Transverse colon (tissue), 4 donors: ENCODE measurements at places on chromosomes 13 and 19.
A peak's percentile ranks its signal among the peaks of the same experiment; 100 is the strongest.

DNA sequence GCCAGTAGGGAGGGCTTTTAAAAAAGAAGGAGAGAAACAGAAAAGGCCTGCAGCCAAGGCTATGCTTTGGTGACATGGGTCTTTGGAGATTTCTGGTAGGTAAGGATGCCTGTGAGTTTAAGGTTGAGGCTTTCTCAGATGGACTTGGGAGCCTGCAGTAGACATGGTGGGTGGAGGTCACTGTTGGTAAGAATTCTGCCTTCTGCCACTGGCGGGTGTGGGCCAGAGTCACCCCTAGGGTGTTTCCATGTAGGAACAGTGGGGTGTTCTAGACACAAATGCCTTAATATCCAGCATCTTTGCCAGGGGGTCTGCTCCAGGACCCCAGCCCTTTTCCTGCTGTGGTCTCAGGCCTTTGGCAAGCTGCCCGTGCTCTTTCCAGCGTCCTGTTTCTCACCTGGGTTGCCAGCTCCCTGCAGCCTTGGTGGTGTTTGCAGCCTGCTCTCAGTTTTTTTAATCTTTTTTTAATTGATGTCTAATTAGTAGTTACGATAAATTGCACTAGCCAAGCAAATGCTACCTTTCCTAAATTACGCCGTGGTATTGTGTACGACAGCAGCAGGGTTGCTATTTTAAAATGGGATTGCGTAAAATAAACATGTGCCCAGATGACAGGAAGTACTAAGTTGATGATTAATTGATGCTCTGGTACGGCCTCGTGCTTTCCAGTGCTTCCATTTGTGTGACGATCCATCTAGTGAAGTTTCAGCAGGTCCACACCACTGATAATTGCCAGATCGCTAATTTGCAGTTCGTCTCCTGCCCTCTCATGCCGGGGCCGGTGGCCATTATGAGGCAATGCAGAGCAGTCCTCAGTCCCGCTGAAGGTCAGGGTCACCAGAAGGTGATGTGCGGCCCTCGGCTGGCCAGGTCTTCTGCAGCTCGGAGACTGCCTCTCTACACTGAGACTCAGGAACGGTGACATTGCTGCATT is 35.3 kb upstream of the NPAS1 start:
- DNase-seq = no peak

DNA sequence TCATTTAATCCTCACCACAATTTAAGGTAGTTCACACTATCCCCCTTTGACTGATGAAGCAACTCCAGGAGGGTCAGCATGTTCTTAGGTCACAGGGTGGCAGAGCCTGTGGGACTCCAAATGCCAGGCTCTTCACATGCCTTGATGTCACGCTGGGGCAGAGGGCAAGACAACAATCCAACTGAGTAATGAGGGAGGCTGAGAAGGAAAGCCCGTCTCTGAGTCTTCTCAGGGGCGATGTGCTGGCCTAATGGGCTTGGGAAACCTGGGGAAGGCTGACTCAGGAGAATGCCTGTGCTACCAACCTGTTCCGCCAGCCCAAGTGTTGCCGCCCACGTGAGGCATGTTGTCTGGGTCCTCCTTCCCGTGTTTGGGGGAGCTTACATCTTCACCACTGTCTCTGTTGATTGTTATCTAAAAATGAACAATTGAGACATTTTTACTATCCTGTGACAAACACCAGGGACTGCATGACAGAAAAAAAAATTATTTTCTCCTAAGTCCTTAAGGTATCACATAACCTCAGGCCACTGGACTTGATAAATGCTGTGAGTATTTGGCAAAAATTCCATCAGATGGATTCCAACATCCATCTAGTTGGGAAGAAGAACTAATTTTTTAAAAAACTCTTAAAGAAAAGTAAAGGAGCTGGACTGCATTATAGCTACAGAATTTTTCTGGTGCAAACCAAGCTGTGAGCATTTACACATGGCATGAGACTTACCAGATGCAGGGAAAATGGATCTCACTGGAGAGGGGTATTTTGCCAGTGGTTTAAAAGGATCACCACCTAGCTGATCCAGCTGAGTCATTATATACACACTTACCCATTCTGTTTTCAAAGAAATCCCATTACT is 157.5 kb downstream of the RGCC start:
- DNase-seq = no peak

DNA sequence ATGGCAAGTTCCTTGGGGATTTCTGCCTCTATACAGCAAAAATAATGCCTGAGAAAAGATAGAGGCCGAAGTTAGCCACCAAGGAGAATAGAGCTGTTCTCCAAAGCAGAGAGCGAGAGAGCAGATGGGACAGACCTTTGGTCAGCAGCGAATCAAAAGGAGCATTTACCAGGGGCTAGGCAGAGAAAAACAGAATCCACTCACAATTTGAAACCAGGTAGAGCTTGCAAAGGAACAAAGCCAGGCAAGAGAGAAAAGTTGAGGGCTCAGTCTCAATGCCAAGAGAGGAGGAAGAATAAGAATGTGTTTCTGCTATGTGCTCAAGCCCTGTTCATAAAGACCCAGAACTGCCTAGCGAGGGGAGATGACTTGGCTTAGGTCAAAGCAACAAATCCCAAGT is 112.8 kb downstream of the DCT start:
- DNase-seq = no peak

- no peak for DNase-seq
Observed at GRCh38 chr13:48496271-48497161, 36.4 kb downstream of the RCBTB2 start.

DNA sequence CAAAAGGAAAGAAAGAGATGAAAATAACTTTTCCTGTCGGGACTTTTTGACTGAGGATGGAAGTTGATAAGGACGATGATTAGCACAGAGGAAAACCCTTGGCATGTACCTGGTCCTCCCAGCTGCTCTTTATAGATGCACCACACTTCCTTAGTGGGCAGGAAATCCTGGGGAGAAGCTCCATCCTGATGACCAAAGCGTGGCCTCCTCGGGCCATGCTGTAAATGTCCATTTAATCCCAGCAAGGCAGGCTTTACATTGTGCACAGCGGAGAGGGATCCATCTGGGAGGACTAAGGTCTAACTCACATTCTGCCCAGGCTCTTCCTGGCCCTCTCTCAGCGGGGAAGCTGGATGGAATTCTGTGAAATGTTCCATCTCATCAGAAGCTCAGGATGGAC is 113.5 kb downstream of the COL4A2 start:
- no peak for DNase-seq

GRCh38 chr13:69324090-69324886 is 783.3 kb upstream of the ATXN8OS start:
- no peak for DNase-seq

DNA sequence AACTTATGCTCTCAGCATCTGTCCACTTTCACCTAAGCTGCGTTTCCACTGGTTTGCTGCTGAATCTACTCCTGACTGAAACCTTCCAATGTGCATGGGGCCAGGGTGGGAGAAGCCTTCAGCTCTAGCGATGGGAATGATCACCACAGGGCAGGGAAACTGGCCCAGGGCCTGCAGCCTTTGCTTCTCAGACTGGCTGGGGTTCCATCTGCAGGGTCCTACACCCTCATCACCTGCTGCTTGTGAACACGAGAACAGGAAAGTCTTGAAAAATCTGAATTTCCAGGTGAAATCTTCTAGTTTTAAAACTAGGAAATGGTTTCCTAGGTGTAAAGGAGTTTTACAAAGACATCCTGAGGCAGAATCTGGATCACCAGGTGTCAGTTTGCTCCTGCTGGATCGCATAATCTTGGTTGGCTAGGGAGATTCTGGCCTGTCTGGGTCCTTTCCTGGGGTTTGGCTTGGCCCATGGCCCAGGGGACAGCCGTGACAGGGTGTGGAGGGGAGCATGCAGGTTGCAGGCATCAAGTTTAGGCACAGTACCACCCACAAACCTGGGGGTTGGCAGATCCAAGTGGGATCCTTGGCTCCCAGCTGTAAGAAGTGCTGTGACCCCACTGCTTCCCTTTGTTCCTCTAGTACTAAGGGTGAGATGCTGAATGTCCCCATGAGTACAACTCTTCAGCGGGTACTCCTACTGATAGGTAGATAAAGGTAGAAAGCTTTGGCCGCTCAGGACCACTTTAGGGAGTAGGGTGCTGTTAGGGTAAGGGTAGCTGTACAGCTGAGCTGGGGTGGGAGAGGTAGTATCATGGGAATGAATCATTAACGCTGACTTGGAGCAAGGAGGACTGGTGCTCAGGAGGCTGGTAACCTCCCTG is 1.8 kb upstream of the UBE2M start:
- DNase-seq = no peak

GRCh38 chr13:77513719-77514335 is 21.7 kb upstream of the SCEL start:
- no peak for DNase-seq

DNA sequence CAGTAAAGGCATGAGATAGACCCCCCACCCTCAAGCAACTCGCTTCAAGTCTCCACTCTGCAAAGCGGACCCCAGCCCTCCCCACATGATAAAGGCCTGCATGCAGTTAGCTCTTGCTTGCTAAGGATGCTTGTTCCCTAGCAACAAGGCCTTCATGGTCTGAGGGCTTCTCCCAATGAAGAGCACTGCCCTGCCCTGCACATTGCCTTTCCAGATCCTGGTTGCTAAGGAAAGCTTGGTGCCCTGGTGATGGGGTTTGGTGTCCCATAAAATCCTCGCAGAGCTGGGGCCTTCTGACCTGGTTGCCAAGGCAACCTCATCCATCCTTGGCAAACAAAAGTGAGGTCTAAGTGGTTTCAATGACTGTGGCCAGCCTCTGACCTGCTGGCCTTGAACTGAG is 6.0 kb downstream of the DBP start:
- DNase-seq = no peak

DNA sequence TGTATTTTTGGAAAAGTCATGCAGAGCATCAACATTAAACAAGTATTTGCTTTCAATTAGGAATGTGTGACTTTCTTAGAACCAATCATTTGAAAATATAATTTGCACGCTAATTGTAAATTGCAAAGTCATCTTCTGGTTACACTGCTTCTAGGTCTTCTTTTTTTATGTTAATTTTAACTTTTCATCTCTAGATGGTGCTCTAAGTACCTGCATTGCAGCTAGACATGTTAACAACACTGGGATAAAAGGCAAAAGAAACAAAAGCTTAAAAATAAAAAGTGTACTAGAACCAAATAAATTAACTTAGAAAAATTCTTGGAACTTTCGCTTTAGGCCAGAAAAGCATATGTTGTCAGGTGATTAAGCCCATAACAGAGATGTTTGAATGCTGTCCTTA is 2758.2 kb downstream of the PCDH9 start:
- no peak for DNase-seq

- peak; percentile 6 for DNase-seq
Observed at GRCh38 chr13:113564331-113565023, 20.1 kb upstream of the TFDP1 start.

GRCh38 chr19:29547981-29548380 is 22.2 kb downstream of the VSTM2B start:
- DNase-seq = no peak

- DNase-seq = no peak
Observed at GRCh38 chr19:57348136-57348535, 2.9 kb upstream of the ZNF304 start.

DNA sequence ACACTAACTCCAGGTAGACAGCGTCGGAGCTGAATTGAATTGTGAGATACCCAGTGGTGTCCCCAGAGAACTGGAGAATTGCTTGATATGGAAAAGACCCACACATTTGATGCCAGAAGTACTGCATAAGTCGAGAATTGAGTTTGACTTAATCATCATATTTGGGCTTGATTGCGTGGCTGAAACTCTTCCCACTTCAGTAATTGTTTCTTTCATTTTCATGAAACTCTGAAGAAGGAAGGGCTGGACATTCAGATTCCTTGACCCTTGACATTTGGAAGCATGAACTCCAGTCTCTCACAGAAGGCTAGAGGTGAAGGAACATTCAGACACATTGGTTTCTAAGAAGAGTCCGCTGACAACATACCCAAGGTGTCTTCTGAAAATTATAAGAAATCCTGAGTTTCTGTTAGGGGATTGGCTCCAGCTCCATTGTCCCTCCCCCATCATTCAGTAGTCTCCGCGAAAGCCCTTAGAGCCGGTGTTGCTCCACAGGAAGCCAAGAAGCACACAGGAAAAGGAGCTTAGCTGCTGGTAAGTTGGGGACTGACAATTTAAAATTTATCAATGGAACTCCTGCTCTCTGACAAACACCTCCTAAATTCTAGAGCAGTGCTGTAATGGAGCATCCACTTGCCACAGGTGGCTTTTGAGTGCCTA is at the start of gene FPR2:
Gene FPR2 (plus strand): TSS at position 484 of the 660 bp plus-strand sequence. CDS start 7,479 bp downstream, outside the sequence.
- no peak for DNase-seq

DNA sequence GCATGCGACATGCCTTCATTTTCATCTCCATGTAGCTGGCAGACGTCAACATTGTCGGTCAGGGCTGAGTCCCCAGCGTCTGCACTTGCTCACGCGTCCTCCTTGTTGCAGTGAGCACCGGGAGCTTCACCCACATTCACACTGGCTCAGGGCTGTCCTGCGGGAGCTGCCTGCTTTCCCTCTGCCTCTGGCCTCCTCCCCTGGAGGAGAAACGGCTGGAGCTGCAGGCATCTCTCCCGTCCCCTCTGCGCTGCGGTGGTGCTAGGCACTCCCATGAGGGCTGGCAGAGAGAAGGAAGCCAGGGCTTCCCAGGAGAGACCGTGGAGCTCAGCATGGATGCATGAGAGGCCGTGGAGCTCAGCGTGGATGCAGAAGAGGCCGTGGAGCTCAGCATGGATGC is 18.4 kb upstream of the TMEM255B start:
- no peak for DNase-seq

- no peak for DNase-seq
Observed at GRCh38 chr13:100940658-100941057, 266.1 kb upstream of the TMTC4 start.

DNA sequence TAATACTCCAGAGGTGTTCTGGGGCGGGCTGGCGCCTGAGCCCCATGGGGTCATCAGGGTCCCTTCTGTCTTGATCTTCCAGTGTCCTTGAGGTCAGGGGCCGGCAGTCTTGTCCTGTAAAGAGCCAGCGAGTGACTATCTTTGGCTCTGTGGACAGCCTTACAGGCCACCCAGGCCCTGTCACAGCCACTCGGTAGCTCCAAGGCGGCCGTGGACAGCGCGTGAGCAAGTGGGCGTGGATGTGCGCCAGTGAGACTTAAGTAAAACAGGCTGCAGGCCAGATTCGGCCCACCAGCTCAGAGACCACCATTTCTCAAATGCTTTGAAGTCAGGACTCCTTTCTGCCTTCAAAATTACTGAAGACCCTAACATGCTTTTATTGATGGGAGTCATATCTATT is 3.7 kb downstream of the ZNF444 start:
- DNase-seq = no peak

DNA sequence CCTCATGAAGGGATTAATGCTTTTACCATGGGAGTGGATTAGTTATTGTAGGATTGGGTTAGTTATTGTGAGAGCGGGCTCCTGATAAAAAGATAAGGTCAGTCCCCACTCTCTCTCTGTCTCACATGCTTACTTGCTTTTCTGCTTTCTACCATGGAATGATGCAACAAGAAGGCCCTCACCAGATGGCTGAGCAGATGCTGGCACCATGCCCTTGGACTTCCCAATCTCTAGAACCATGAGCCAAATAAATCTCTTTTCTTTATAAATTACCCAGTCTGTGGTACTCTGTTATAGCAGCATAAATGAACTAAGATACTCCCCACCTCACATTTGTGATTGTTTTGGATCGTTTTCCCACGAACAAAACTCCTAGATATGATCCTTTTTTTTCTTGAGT is 353.8 kb downstream of the DNAJC15 start:
- no peak for DNase-seq

- DNase-seq = no peak
Observed at GRCh38 chr13:46860722-46861121, 36.1 kb downstream of the HTR2A start.
